ENCODE measurements at places on chromosomes 6 and 20.

GRCh38 chr6:135183532-135184440 lies 2.7 kb downstream of the MYB start:
- DNase-seq: peak; percentile 65

DNA sequence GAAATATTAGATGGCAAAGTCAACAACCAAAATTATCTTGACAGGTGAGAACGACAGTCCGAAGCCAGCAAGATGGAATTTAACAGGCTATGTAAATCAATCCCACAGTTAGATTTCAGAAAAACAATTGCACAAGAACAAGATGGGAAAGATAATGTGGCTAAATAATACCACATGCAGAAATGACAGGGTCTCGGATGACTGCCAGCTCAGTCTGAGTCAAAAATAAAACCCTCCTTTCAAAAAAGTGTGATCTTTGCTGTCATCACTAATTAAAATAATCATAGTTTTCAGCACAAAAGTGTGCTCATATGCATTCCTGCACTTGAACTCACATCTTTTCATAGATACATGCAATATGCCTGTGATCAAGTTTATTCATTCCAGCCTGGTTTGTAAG lies 25.9 kb downstream of the FOXQ1 start:
- DNase-seq: no peak

DNA sequence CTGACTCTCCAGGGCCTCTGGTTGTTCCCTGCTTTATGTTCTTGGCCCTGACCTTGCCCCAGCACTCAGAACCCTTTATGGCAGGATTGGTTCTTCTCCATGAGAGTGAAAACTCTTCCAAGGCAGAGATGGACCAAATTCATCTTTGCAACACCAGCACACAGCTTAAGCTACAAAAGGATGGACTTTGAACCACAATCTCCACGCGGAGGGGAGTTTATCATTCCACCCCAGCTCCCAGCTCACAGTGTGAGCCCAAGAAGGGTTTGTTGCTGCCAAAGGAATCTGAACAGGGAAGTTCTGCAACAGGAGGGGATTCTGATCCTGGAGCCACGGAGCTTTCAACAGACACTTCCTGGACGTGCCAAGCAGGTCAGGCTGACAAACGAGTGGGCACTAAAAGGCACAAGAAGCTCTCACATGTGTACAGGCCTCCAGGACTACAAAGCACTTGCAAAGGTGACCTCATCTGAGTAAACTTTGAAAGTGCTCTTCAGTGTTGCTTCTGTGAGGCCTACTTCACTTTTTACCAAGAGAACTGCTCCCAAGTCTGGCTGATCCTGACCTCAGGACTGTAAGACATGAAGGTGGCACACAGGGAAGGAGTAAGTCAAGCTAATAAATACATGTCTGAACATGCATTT lies 8.9 kb downstream of the FITM2 start:
- DNase-seq: no peak

DNA sequence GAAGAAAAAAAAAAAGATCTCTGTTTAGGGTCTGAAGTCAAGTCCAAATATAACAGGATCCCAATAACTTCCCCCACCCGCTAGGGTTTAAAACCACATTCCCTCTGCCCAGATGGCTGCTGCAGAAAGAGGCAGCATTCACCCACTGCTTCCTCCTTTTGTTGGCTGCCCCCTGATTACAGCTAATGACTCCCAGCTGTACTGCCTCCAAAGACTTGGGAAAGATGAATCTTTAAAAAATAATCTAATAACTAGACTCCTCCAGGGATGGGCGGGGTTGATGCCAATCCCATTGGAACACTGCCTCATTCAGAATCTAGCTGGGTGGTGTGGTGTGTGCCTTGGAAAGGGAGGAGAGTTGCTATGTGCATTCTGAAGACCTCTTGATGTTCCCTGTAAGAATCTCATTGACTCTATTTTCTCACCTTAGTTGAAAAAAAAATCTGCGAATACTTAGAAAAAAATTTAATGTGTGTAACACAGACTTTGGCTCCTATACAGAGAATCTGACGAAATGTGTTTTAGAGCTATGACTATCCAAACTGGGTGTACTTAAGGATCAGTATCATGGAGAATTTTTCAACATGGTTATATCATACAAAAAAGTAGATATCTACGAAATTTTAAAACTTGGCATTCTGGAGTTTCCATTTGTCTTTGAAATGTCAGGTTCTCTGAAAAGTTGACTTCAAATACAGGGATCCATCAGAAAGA lies 174.0 kb downstream of the RNF144B start:
- no peak for DNase-seq

GRCh38 chr6:128492386-128492785 lies 28.0 kb downstream of the PTPRK start:
- DNase-seq: no peak

DNA sequence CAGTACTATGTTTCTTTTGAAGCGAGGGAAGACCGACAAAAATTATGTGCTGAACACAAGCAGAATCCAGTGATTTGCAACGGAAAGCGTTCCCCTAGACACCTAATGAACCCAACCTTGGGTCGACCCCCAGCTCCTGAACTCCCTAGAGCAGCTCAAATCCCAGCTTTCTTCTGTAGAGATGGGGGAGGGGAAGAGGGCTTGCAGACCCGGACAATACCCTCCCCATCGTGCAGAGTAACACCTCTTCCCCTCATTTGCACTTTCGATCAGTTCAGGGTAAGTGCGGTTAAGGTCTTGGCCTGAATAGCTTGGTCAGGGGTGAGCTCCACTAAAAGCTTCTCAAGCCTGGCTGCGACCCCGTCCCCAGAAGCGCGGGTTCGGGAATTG lies 404 bp downstream of the CEP162 start:
- no peak for DNase-seq

DNA sequence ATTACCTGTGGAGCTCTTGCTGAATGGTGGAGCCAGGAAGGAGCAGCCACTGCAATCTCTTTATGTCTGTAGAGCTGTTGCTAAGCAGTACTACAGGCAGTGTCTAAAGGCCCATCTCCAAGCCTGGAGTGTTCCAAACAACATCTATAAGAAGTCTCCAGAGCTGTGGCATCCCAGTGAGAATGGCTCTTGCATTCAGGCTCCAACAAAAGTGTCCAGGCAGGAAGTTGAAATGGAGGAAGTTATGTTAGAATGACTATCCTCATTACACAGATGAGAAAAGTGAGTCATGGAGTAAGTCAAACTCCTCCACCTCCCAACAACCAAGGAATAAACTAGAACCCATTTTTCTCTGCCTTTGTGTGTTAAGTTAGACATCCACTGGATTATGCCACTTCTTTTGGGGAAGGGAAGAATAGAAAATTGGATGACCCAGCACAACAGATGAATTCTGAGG lies 288.5 kb upstream of the STXBP5 start:
- no peak for DNase-seq

DNA sequence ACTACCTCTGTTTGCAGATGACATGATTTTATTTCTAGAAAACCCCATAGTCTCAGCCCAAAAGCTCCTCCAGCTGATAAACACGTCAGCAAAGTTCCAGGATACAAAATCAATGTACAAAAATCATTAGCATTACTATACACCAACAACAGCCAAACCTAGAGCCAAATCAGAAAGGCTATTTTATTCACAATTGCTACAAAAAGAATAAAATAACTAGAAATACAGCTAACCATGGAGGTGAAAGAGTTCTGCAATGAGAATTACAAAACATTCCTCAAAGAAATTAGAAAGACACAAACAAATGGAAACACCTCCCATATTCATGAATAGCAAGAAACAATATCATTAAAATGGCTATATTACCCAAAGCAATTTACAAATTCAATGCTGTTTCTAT lies 65.6 kb upstream of the HTR1E start:
- DNase-seq: no peak

- no peak for DNase-seq
Measured at GRCh38 chr6:52566853-52567279, 10.0 kb downstream of the TRAM2 start.

Data from stimulated activated CD8-positive, alpha-beta memory T cell treated with anti-CD3 and anti-CD28 coated beads, Interleukin-15, amount 100 ng/mL, for 4 hours (primary cell).